ENCODE measurements at places on chromosomes 3 and 15.

GRCh38 chr3:14113965-14114635 is 10.6 kb downstream of the CHCHD4 start:
- DNase-seq: no peak

- DNase-seq: peak; percentile 96
These were observed 25.6 kb downstream of the APBA2 start for GRCh38 chr15:28911310-28911931.

DNA sequence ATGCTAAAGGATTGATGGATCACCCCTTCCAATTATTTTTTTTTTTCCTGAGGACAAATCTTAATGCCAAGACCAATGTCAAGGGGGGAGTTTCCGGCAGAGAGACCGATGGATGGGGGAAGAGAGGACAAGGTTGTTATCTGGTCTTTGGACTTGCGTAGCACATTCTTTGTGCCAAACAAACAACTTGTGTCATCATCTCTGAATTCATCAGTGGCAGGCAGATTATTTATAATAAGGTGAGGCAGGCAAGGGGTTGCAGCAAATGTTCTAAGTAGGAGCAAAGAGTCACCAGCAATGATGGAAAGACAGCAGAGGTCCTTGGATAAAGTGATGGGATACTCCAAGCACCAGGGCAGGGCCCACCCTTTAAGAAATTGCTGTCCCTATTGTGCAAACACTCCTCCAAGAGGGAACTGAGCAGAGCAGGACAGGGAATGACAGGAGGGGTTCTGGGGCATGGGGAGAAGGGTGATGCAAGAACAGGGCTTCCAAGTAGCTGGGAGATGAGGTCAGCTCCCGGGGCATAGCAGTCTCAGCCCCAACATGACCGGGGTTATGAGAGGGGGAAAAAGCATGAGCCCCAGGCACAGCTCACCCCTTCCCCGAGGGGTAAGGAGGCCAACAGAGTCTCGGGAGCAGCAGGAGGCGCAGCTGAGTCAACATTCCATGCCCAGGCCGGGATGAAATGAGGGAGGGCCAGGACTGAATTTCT is 57.4 kb downstream of the ANXA2 start:
- no peak for DNase-seq

DNA sequence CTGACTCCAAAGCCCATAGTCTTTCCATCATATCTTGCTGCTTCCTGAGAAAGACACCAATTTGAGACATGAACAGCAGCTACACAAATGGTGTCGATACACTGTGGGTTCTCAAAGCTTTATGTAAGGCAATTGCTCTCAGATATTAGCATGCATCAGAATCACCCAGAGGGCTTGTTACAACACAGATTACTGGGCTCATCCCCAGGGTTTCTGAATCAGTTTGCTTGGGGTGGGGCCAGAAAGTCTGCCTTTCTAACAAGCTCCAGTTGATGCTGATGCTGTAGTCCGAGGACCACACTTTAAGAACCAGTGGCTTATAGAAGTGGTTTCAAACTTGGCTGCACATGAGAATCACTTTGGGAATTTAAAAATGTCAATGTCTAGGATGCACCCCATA is 86.5 kb downstream of the SEMA6D start:
- DNase-seq: no peak

GRCh38 chr3:134449277-134449676 is 36.5 kb downstream of the ANAPC13 start:
- peak; percentile 22 for DNase-seq

GRCh38 chr3:101171681-101172191 is 148.6 kb downstream of the IMPG2 start:
- no peak for DNase-seq

GRCh38 chr3:160446522-160447056 is 3.0 kb downstream of the TRIM59 start:
- no peak for DNase-seq

DNA sequence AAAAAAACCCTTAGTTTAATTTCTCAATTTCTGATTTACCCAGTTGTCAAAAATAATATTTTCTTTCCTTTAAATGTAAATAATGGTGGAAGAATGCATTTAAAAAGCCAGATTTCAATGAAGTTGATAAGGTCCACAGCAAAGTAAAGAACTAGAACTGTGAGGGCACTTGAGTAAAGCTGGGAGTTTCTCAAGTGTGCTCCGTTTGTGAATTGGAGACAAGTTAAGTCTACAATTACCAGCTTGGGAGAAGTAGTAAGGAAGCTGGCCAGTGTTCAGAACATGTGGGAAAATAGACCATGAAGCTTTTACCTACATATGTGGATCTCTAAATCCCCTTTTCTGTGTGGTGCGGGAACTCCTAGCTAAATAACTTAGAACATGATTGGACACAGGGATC is 239.4 kb downstream of the OXSM start:
- no peak for DNase-seq

- DNase-seq: peak; percentile 36
These were observed 23.9 kb downstream of the SEC22C start for GRCh38 chr3:42557854-42558253.

- DNase-seq: no peak
These were observed 131.1 kb downstream of the NR1I2 start for GRCh38 chr3:119913021-119913420.

DNA sequence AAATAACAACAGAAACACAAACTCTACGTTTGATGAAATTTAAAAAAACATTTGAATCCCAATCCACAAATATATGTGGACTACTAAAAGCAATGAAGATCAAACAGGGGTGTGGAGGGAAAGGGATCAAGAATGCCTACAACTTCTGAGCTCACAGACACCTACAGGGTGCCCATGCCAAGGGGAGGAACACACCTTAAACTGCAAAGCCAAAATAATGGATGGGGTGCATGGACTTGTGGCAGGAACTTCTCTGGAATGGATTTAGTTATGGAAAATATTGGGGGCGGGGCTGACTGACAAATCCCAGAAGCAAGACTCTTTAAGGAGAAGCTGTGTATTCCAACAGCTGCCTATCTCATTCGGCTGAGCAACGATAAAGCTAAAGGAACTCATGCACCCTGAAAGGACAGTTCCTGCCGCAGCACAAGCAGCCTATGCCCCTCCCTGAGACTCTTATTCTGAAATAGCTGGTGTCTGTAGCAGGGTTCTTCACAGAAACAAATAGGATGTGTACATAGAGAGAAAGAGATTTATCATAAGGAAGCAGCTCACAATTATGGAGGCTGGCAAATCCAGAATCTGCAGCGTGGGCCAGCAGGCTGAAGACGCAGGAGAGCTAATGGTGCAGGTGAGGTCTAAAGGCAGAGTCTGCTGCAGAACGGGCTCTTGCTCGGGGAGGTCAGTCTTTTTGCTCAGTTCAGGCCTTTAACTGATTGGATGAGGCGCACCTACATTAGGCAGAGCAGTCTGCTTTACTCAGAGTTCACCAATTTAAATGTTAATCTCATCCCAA is 24.5 kb upstream of the PLA2G4D start:
- DNase-seq: peak; percentile 72

DNA sequence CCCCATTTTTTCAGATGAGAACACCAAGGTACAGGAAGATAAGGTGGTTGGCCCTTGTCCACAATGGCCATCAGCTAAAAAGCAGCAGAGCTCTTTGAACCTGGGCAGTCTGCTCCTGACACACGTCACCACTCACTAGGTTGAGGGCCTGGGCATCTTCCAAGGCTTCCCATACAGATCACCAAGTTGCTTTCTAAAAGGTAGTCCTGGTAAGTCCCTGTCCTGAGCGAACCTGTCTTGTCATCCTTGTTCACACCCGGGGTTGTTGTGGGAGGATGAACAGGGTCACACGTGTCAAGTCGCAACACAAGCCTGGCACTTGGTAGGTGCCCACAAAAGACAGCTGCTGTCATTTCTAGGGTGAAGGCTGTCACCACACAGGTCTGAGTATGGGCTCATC is 260.4 kb downstream of the EPHB1 start:
- no peak for DNase-seq

DNA sequence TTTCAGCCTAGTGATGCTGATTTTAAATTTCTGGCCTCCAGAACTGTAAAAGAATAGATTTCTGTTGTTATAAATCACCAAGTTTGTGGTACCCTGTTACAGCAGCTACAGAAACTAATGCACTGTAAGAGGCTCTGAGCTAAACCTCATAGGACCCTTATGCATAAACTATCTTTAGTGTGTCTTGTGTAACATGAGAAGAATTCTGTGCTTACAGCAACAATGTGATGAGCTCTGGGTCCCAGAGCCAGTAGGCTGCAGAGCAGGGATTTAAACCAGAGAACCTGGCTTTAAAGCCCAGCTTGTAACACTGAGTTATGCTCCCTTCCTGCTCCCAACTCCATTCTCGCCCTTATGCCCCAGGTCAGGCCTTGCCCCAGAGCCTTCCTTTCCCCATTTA is 113.1 kb downstream of the THSD4 start:
- no peak for DNase-seq

DNA sequence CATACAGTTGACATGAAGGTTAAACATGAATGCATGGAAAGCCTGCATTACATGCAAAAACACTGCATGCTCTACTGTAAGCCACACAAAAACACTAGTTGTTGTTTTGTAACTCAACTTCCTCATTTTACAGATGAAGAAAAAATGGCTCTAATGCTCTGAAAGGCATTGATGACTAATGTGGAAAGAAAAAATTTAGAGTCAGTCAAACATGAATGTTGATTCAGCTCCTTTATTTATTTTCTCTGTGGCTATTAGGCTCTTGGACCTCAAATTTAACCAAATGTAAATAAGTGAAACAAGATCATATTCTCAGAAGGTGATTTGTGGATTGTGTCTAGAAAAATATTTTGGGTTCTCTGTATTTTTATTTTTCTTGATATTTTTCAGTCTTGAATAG is 336.7 kb upstream of the ZNF717 start:
- DNase-seq: no peak

GRCh38 chr15:90561344-90562244 is 31.9 kb downstream of the CRTC3 start:
- DNase-seq: peak; percentile 31

DNA sequence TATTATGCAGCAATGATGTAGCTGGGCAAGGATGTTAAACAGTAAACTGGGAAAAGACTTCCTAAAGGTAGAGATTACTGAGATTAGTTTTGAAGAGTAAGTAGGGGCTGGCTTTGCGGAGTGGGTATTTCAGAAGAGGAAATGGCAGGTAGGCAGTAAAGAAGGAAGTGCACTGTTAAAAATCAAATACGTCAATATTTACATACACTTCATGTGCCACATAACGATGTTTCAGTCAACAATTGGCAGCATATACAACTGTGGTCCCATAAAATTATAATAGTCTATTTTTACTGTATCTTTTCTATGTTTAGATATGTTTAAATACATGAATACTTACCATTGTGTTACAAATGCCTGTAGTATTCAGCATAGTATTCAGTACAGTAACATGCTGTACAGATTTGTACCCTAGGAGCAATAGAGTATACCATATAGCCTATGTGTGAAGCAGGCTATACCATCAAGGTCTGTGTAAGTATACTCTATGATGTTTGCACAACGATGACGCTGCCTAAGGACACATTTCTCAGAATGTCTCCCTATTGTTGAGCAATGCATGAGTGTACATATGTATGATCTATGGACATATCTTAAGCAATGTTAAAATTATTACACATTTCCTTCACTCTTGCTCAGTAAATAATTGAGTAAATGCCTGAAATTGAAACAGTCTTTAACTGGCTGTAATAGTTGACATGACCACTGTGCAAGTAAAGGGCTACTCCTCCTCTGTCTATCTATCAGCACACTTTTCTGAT is 196.7 kb downstream of the ISL2 start:
- DNase-seq: peak; percentile 65

DNA sequence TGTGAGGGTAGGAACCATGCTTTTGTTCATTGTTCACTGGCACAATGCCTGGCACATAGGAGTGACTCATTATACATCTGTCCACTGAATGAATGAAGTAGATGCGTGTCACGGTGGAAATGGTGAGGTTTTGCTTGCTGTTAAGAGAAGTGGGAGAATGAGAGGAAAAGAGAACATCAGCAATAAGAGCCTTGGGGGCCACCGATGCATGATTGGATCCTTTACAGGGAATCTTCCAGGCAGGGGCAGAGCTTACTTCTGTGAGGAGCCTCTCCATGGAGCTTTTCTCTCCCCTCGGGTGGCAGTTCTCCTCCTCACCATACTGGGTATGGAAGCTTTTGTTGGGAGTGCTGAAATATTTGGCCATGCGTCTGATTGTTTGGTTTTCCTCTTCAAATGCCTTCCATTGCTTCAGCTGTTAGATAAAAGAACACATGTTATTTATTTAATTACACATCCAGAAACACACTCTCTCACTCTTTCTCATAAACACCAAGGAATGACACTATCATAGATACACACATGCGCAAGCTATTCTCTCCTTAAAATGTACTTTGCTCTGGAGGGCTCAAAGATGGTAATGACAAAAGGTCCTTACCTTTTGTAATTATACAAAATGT is 78.9 kb upstream of the GSK3B start:
- DNase-seq: no peak

- no peak for DNase-seq
These were observed 136.4 kb downstream of the ATP8B4 start for GRCh38 chr15:49982584-49982983.

GRCh38 chr3:31250116-31250777 is 282.5 kb upstream of the STT3B start:
- DNase-seq: no peak

DNA sequence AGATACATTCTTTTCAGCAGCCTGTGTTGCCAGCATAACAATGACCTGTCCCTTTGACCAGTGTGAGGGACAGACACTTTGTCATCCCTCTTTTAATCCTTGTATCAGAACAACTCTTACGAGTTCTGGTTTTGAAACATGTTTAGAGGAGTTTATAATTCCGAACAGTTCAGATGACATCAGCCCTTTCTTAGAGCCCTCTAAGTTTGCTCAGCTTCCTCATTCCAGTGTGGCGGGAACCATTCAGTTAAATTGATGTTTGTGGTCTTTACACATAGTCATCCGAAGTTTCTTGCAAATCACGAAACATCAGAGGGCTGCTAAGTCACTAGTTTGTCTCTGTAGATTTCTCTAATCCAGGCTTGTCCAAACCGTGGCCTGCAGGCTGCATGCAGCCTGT is 102.5 kb downstream of the AKAP13 start:
- DNase-seq: peak; percentile 41

- DNase-seq: no peak
These were observed 43.7 kb downstream of the ANKRD28 start for GRCh38 chr3:15754047-15754446.

DNA sequence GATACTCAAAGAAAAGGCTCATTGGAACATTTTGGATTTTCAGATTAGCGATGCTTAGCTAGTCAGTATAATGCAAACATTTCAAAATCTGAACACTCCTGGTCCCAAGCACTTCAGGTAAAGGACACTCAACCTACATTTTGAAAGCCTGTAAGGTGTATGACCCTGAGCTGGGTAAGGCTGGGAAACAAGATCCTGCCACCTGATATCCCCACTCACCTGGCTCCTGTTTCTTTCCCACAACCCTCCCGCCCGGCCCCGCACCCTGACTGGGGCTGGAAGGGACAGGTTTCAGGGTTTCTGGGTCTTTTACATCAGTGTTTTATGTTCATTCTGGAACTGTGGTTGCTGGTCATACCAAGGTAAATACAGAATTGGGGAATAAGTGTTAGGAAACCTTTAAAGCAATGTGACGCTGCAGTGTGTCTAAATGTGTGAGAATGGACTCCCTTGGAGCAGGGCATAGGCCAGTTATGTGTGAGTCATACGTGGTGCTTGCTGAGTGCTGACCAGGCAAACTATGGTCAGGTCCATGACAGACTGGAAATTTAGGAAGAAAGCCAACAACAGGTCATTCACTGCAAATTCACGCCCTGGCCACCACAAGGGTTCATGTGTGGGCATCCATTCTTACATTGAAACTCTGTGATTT is 22.9 kb downstream of the CTXND1 start:
- DNase-seq: no peak

Measured in hematopoietic multipotent progenitor cell treated with erythropoietin and hydrocortisone succinate and interleukin-3 and kit ligand, for 6 days (in vitro differentiated cells).